ENCODE measurements at places on chromosomes 16 and 17. TPM values are rescaled to one million over a fixed set of nuclear protein-coding genes. Genes with fewer than 3 reads are reported as not detected.

The CDRT15 gene
- total RNA-seq: not detected

The CTRB2 gene
- total RNA-seq: not detected

The CCDC40 gene
- total RNA-seq: 0.37 TPM

The SPATA22 gene
- total RNA-seq: not detected

The ADGRG1 gene
- 4.8 TPM for total RNA-seq

The SEZ6 gene
- total RNA-seq: not detected

The NEUROD2 gene
- not detected for total RNA-seq

DNA sequence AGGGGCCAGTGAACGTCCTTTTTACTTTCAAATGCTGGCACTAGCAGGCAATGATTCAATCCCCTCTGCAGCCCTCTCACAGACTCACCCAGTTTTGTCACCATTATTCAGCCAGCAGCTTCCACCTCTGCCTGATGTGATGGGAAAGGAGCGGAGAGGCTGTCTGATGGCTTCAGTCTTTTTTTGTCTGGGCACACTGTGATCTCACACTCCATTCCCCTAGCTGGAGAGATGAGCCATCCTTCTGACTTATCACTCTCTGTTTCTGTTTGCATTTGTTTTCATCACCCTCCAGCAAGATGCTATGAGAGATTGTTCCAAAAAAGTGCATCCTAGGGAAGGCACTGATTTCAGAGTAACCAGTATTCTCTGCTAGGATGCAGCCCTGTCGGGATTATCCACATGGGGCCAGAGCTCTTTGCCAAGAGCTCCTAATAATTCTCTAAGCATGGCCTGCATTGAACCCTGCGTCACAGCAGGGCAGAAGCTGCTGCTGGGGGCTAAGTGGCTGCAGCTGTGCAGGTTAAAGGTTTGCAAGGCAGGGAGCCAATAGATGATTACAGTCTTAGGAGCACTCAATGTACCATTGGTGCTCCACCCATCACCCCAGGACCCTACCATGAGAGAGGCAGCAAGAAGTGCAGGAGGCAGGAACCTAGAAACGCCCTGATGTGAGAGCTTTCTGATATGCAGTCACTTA, 236.1 kb upstream of the C16orf82 start:
- H3K27me3 ChIP-seq: peaks cover 21% of the 10 kb centered on the region
- H3K27ac ChIP-seq: no peak overlapping the region
- DNase-seq: no peak
- H3K4me3 ChIP-seq: no peak overlapping the region
- H3K36me3 ChIP-seq: no peaks in the 10 kb centered on the region
- no peaks in the 10 kb centered on the region for H3K4me1 ChIP-seq

GRCh38 chr16:12876778-12877177, 24.6 kb upstream of the SHISA9 start:
- DNase-seq: no peak
- H3K36me3 ChIP-seq: no peaks in the 10 kb centered on the region
- H3K4me1 ChIP-seq: no peaks in the 10 kb centered on the region
- H3K27ac ChIP-seq: no peak overlapping the region

DNA sequence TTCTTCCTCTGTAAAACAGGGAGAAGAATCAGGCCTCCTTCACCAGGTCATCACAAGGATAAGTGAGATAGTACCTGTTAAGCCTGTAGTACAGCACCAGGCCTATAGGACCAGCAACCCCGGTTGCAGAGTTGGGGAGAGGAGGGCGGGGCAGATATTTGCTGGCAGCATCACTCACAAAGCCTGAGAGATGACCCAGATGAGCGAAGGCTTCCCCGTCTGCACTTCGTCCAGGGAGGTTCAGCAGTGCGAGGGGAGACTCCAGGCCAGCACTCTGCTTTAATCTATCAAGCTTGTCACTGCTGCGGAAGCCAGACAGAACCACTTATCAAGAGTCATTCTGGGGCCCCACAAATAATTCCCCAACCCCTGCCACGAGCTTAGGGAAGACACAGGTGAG, 15.8 kb upstream of the RBBP6 start:
- H3K36me3 ChIP-seq: no peaks in the 10 kb centered on the region
- peaks cover 15% of the 10 kb centered on the region for H3K4me1 ChIP-seq
- no peak for DNase-seq
- H3K4me3 ChIP-seq: no peak overlapping the region

GRCh38 chr17:50953831-50954601, 87.9 kb upstream of the TOB1 start:
- no peaks in the 10 kb centered on the region for H3K27me3 ChIP-seq
- peaks cover 16% of the 10 kb centered on the region for H3K4me1 ChIP-seq
- no peak for DNase-seq

DNA sequence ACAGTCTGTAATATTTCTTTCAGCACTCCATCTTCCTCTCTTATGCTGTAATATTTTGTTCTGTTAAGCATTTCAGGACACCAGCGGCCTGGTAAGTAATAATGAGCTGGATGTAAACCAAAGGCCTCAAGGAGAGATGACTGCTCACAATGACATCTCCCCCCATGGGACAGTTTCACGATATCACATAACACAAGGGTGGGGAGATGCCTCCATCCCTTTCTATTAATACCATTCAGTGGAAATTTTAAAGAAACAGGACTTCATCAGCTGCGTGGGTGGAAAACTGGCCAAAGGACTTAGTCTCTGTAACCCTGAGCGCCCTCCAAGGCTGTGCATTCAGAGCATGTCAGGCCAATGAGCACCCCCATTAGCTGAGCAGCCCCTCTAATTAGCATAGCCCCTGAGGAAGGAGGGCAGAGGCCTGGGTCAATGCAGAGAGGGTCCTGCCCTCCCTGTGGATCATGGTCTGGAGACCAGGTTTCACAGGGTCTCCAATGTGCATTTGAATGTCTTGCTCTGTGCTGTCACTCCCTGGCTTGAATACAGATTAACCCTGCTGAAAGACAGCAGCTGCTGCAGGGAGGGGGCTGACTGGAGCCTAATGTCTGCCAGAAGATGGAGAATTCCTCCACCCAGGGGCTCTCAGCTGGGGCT, 156.4 kb downstream of the HS3ST2 start:
- H3K36me3 ChIP-seq: no peaks in the 10 kb centered on the region
- DNase-seq: no peak
- no peaks in the 10 kb centered on the region for H3K4me1 ChIP-seq
- no peak overlapping the region for H3K27ac ChIP-seq

DNA sequence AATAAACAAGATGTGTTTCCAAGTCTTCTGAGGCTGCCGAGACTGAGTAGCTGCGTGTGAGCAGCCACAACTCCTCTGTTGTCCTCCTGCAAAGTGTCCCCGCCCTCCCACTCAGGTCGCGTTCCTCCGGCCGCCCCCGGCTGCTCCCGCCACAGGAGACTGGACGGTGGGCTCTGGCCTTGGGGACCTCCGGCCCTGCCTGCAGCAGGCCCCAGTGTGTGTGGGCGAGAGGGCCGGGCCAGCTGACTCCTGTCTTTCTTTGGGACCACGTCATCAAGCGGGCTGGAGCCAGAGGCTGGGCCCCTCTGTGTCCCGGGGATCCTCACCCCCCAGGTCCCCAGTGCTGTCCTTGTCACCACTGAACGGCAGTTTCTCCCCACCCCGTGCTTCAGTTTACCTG, 175.3 kb downstream of the NPIPB11 start:
- no peak overlapping the region for H3K27ac ChIP-seq
- peaks cover 3% of the 10 kb centered on the region for H3K4me1 ChIP-seq
- H3K4me3 ChIP-seq: no peak overlapping the region

GRCh38 chr17:81119223-81120148, 45.8 kb upstream of the PVALEF start:
- H3K27ac ChIP-seq: peak overlapping the region; percentile 78
- H3K4me1 ChIP-seq: peaks cover 4% of the 10 kb centered on the region
- DNase-seq: peak; percentile 97
- H3K4me3 ChIP-seq: peak overlapping the region; percentile 77
- no peaks in the 10 kb centered on the region for H3K36me3 ChIP-seq

Measured in activated CD4-positive, alpha-beta T cell treated with anti-CD3 and anti-CD28 coated beads, Interleukin-2, amount 10 ng/mL, durations not matched to agents 24 days and 14 days (primary cell).